ENCODE measurements at places on chromosomes 16 and 17.

DNA sequence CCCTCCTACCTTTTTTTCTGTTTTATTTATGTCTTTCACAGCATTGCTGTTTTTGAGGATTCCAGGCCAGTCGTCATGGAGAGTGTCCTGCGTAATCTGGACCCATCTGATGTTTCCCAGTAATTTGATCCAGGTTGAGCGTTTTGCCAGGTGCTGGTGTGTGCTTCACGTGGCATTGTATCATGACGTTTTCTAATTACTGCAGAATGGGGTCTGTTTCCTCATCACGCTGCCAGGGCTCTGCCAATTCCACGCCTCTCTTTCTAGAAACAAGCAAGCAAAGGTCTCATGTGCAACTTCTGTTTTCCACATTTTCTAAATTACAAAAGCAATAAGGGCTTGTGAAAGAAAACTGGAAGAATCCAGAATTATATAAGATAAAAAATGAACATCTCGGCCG lies 28.3 kb upstream of the BHLHA9 start:
- no peak for DNase-seq

GRCh38 chr17:79414793-79415211 lies 196.0 kb downstream of the RBFOX3 start:
- no peak for DNase-seq

DNA sequence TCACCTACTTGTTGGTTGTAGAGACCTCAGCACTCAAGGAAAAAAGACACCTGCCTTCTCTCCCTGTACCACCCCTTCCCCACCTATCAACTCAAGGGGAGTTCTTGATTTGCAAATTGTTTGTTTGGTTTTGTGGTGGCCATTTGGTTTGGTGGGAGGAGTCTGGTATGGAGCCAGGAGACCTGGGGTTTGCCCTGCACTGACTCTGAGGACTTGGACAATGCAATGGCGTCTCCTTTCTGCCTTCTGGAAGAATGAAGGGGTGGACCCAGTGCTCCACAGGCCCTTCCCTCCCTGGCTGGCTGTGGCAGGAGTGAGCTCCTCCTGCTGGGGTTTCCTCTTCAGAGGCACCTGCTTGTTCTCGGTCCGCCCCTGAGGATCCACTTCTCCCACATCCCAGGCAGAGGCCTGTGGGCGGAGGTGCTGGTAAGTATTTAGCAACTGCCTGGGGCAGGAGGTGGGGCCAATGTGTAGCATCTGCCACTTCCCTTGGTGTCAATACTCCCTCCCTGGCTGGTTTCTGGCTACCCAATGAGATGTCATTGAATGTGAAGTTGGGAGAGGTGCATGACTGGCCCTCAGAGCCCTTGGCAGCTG lies 164.5 kb downstream of the NTN1 start:
- no peak for DNase-seq

DNA sequence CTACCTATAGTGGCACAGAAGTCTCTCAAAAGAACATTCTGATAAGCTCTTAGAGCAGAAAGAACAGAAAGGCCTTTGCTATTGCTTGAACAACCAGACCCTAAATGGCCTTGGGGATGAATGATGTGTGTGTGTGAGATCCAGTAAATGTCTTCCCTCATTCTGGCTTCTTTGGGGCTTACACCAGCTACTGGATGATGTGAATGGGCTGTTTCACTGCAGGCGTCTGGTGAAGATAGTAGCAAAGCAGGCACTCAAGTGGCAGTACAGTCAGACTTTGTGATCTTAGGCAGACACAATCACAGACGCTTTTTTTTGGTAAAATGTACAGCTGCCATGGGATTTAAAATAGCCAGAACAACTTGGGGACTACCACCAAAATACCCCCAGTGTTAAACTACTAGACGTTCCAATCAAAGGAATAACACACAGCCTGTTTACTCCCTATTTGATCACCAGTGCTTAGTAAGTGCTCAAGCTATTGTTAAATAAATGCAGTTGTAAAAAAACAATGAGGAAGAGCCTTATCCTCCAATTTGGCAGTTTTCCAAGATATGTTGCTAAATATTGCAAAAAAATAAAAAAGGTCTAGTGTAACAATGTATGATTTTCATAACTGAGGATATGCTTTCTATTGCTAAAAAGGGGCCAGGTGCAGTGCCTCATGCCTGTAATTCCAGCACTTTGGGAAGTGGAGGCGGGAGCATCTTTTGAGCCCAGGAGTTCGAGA lies 17.9 kb downstream of the NDUFAB1 start:
- DNase-seq, result no peak

DNA sequence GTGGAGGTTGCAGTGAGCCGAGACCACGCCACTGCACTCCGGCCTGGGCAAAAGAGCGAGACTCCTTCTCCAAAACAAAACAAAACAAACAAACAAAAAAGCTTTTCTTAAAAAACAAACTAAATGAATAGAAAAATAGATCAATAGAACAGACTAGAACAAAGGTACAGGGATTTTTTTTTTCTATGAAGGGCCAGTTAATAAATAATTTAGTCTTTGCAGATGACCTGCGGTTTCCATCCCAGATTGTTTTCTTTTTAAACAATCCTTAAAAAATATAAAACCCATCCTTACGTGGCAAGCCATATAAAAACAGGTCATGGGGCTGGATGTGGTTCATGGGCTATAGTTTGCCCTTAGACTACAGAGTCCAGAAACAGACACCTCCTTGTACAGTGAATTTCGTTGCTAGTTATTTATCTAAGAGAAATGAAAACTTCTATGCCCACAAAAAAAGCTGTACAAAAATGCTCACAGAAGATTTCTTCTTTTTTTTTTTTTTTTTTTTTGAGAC lies 45.4 kb downstream of the CREBBP start:
- DNase-seq, result no peak

DNA sequence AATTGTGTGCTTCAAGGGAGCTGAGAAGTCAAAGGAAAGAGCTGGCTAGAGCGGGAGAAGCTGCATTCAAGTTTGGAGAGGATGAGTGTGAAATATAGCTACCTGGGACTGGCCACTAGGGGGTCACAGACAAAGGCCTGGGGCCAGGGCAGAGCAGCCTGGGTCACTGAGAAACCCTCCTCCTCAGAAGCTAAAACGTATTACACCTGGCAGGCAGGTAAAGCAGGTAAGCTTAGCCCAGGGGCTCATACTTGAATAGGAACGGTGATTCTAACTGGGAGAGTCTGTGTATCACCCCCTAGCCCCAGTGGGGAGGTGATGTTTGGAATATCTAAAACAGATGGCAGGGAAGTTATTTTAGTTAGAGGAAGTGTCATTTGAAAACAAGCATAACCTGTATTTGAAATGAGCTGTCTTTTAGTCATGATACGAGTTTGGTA lies 6.8 kb downstream of the KRT37 start:
- no peak for DNase-seq

- no peak for DNase-seq
These were observed 5.3 kb upstream of the COL1A1 start for GRCh38 chr17:50206604-50207293.

GRCh38 chr16:10990378-10990777 lies 46.0 kb downstream of the CLEC16A start:
- DNase-seq, result no peak

- DNase-seq, result no peak
These were observed 14.2 kb downstream of the NSMCE1 start for GRCh38 chr16:27254262-27254811.

DNA sequence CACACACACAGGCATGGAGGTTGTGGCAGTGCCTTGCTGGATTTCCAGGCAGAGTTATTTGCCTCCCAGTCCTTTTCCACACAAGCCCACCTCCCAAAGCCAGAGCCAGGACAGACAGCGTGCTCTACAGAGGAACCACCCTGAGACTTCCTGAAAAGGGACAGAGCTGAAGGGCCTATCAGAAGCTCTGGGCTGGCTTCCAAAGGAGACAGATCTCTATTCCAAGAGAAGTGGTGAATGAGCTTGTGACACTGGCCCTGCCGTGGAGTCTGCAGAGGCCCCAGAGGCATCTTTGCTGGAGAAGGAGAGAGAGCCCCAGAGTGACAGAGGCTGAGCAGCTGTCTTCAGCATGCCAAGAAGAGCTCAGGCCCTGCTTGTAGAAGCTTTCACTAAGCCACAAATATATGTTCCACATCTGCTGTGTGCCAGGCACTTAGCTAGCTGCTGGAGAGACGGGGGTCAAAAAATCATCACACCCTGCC lies 8.3 kb upstream of the LPCAT2 start:
- no peak for DNase-seq

DNA sequence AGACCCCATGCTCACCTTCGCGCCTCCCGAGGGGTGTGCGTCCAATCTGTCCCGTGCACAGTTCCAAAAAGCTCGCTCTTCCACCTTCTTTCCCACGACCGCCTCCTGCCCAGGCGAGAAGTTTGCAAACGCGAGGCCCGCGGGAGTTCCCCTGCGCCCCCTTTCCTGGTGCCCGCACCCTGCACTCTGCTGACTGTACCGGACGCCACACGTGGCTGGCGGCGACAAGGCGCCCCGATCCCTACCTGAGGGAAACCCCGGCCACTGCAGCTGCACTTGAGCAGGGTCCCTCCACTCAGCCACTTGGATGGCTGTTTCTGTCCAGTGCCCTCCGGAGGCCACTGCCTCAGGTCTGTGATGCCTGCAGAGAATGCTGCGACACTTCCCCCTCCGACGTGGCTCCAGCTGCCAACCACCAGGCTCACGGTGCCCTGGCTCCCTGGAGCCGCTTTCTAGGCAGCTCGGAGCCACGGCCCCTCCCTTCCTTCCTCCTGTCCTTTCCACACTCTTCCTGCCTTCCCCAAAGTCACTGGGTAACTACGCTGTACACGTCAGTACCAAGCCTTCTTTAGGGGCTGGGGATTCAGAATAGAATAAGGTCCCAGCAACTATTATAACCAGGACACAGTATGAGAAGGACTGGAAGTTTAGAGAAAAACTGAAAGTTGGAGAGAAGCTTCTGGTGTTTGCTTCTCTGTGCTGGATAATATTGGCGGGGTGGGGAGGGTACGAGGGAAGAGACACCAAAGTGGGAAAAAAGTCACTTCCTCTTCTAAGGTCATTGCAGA lies at the start of gene MLKL:
TSS of gene MLKL (minus strand) at position 425 of the 788 bp plus-strand sequence. CDS start 5,105 bp downstream, outside the sequence.
- DNase-seq, result peak; percentile 50
